ENCODE measurements at places on chromosomes 2 and 18.

GRCh38 chr2:192887337-192887736 lies 692.6 kb upstream of the TMEFF2 start:
- no peak for DNase-seq

DNA sequence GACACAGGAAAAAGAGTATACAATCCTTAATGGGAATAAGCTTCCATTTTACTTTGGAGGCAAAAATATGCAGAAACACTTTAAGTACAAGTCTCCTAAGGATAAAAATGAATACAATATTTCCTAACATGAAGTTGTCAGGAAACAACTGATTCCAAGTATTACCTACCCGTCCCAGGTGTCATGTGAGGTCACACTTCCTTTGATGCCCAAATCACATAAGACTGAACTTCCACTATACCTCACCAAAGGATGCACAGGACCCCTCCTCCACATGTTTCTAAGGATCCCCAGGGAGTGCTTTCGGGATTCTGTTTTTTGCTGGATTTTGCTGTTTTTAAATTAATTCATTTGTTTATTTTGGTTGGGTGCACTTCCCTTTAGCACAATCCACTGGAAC lies 438.5 kb upstream of the TCF4 start:
- no peak for DNase-seq

DNA sequence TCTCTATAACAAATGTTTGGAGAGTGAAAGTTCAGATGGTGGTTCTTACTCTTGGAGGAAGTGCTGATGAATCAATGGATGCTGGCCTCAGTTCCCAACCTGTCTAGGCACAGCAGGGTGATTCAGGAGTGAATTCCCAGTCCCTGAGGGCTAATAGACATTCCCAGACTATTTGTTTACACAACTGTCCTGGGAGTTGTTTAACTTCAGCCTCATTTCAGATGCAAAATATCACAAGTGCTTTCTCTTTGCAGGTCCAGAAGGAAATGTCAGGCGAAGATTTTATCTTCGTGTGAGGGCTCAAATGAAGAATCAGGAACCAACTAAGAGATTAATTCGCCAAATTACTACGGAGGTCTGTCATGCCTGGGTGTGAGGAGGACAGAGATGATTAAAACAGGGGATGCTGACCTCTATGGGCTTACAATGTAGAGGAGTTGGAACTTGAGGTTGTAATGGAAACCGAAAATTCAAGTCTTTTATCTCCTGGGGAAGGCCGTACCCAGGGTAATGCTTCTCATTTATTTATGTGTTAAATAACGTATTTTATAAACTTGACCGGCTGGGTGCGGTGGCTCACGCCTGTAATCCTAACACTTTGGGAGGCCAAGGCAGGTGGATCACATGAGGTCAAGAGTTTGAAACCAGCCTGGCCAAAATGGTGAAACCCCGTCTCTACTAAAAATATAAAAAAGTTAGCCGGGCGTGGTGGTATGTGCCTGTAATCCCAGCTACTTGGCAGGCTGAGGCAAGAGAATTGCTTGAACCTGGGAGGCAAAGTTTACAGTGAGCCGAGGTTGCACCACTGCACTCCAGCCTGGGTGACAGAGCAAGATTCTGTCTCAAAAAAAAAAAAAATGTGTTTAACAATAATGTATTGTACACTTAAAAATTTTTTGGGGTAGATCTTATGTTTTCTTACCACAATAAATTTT lies 38.7 kb upstream of the SLC1A4 start:
- DNase-seq = no peak

DNA sequence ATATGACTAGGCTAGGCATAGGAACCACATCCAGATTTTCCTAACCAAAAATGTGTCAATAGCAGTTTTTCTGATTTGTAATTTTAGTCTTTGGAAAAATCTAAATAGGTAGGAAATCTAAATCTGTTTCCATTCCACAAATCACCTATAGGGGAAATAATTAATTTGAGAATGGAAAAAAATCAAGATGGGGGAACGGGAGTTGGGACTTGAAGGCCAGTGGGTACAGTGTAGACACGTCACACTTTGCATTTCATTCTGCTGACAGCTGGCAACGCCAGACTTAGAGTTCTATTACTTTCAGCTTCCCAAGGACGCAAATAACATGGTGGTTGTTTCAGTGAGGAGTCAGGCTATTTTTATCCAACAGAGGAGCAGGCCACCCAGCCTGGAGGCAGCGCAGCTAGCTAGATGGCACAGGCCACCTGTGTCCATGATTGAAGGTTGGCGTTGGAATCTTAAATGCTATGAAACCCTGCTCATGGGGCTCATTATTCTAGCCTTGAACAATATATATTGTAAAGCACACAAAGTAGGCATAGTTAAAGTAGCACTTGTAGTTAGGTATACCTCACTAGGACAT lies 23.4 kb downstream of the HNRNPA3 start:
- DNase-seq = no peak

DNA sequence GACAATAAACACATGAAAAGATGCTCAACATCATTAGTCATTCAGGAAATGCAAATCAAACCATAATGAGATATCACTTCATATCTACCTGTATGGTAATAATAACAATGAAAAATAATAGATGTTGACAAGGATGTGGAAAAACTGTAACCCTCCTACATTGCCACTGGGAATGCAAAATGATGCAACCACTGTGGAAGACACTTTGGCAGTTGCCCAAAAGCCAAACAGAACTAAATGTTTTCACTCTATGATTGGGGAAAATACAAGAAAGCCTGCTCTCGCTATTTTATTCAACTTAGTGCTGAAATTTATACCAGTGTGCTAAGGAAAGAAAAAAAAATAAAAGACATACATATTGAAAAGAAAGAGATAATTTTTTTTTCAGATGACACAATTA lies 934.5 kb downstream of the CNTNAP5 start:
- no peak for DNase-seq

GRCh38 chr2:171584001-171584400 lies 61.7 kb downstream of the CYBRD1 start:
- no peak for DNase-seq

- DNase-seq = no peak
Measured at GRCh38 chr2:186591506-186591890, 1.6 kb downstream of the ITGAV start.

DNA sequence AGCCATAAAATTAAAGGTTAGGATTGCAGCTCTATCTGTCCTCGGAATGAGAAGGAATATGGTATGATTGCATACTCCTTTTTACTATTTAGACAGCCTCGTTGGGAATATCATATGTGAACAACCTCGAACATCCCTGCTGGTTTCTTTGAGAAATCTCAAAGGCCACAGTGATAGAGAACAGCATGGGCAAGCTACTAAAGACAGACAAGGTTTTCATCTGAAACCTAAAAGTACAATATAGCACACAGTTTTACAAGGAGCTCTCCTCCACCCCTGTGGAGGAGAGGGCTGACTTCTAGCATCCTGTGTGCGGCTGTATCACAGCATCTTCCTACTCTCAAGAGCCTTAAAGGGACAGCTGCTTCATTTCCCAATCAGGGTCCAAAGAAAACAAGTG lies 104.3 kb downstream of the VWC2L start:
- DNase-seq = no peak

- DNase-seq = no peak
Measured at GRCh38 chr2:201931475-201931874, 102.2 kb upstream of the FZD7 start.

DNA sequence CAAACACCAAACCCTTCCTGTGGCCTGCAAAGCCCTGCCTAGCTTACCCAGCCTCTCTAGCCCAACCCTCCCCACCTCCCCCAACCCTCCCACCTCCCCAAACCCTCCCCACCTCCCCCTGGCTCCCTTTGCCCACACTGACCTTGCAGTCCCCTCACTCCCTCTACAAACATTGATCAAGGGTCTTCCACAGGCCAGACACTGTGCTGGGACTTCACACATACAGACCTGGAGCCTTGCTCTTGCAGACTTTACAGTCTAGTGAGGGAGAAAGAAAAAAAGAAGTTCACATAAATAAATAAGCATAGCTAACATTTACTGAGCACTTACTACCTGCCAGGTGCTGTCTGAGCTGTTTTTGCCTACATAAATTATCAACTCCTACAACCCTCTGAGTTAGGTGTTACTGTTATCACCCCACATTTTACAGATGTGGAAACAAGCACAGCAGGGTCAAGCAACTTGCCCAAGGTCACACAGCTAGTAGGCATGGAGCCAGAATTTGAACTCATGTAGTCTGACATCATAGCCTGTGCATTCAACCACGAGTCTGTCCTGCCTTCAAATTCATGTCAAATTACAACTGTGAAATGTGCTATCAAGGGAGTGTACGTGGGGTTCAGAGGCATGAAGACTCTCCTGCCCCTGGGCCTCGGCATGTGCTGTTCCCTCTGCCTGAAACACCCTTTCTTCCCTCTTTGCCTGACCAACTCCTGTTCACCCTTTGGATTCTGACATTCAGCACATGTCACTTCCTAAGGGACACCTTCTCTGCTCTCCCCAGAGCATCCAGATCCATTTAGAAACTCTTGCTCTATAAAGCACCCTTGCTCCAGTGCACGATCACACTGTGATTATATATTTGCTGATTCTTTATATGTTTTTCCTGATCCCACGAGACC lies 209.9 kb downstream of the TNS1 start:
- DNase-seq = peak; percentile 8

DNA sequence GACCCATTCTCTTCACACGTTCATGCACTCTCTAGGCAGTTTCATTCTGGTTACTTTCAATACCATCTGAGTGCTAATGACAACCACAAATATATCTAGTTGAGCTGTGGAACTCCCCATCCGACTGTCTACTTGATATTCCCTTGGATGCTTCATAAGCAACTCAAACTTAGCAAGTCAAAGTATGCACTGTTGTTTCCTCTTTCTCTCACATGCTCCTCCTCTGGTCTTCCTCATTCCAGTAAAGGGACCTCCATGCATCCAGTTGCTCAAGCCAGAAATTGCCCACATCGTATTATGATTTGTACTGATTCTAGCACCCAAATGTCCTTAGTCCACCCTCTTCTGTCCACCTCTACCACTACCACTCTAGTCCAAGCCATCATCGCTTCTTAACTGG lies 22.3 kb downstream of the SEMA4F start:
- DNase-seq = no peak

GRCh38 chr2:85016446-85016845 lies 45.5 kb downstream of the KCMF1 start:
- no peak for DNase-seq

GRCh38 chr18:50154420-50154819 lies 40.5 kb downstream of the MYO5B start:
- no peak for DNase-seq

DNA sequence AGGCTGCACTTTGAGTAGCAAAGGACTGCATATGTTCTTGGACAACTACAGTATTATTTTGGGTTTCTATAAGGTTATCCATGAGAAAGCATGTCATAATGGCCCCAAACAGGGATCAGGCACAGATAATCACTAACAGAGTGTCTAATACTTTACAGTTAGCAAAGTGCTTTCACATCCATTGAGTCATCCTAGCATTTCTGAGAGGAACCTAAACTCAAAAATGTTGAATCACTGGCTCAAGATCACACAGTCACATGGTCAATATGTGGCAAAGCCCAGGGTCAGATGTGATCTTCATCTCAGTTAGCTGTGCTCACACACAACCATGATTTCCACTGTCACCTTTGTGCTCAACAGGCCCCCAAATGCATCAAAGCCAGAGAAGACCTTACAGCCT lies 156.1 kb upstream of the VRK2 start:
- DNase-seq = peak; percentile 31

GRCh38 chr2:188693111-188693510 lies 281.1 kb upstream of the COL3A1 start:
- DNase-seq = no peak

DNA sequence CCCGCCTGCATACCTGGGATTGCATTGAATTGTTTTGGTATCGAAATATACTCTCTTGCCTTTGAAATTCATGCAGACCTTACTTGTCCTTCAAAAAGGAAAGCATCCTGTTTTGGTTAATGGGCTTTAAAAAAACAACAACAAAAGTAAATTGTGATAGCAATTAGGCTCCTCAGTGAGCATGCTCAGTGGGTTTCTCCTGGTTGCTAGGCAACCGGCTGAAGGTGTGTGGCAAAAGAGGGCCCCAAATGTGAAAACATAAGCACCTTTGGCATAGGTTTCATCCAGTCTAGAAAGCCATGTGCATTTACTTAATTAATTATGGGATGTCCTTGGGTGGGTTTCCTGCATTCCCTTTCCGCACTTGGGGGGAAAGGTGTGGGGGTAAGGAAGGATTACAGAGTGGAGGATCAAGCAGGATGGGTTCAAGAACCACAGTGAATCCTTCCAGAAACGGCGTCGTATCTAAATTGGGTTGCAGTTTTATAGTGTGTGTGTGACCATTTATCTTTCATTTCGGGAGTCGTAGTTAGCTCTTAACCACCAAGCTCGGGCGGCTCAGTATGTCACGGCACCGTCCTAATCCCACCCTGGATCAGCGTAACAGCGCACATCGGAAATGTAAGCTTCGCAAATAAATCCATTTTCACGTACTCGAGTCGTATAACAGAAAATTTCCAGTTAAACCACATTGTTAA lies 274.9 kb upstream of the TCF4 start:
- DNase-seq = no peak

DNA sequence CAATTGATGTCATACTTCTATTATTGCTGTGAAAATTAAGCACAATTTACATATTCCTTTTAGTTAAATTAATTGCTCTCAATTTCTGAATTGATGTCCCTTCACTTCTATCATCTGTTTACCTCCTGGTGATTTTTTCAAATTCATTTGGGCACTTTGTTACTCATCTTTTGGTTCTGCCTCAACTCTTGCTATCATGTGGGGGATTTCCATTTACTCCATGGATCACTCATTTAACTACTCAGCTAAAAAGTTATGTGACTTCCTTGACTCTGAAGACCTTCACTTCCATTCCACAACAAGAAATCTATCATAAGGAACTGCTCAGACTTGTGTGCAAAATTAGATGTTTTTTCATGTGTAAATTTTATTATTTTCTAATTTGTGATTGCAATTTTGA lies 126.2 kb downstream of the EHBP1 start:
- DNase-seq = no peak

GRCh38 chr2:102749938-102750337 lies 11.9 kb upstream of the TMEM182 start:
- DNase-seq = no peak

DNA sequence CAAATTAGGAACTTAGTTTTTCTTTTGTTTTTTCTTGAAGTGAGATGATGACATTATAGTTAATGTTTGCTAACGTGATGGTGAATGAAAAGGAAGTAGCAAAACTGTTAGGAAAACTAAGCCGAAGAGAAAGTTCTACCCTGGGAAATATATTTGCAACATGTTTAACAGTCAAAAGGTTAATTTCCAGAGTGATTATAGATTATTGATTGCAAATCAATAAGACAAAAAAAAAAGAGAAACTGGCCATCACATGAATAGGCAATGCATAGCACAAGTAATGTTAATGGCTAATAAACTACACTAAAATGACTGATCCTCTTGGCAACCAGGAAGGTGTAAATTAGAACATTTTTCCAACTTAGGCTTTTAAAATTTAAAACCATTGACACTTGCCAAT lies 26.0 kb upstream of the AMMECR1L start:
- no peak for DNase-seq

DNA sequence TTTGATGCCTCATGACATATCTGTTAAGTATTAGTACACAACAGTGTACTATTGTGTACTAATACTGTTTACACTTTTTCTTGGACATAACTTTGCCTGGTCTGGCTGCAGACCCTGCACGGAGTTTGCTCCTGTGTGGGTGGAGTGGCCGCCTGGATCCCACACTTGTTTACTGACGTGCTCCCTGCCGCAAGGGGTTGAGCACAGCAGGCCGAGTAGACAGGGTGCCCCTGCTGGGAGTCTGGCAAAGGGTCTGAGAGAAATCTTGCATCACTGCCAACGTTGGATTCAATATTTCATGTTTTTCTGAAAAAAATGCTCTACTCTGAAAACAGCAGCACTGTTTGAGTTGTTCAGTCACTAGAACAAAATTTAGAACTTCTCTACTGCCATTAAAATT lies 59.0 kb downstream of the PDK1 start:
- no peak for DNase-seq
